IPS DF 6.9 (cell line): ENCODE measurements at places on chromosomes 2 and 18.

DNA sequence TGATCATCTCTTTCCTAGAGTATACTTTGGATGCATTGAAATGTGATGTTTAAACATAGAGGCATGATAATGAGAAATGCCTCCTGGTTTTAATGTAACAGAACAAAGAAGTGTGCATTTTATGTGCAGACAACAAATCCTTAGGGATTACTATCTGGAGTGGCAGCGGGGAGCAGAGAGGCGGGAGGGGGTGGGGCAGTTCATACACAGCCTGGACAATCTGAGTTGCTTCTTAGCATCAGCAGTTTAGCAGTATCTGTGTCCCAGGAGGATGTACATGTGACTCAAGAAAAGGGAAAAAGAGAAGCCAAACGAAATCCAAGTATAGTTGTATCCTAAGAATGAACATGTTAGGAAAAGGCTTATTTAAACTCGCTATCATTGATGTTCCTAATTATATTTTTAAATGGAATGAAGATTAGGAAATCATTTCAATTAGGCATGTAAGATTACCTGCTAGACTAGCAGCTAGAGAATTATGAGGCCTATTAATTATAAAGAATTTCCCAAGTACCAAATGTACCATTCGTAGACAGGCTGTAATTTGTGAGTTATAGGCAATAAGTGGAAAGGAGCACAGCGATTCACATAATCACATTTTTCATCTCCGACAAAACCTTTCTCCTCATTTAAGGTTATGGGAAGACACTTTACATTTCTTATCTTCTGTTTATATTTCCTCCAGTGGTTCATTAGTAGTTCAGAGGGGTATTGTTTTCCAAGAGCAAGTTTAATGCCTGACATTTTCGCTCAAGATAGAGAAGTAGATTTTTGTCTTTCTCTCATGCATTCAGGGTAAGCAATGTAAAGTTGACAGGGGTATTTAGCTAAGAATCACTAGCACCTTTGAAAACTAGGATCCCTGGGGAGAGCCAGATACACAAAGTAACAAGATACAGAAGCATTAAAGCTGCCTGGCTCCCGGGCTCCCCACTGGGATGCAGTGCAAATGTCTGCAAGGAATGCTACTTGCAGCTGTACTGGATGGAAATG, 141.3 kb upstream of the NOSTRIN start:
- H3K4me1 ChIP-seq: no peaks in the 10 kb centered on the region; the same call in none of the 2 replicates
- no peaks in the 10 kb centered on the region for H3K36me3 ChIP-seq
- no peak overlapping the region for H3K4me3 ChIP-seq
- no peak for DNase-seq
- H3K27ac ChIP-seq: no peak overlapping the region

DNA sequence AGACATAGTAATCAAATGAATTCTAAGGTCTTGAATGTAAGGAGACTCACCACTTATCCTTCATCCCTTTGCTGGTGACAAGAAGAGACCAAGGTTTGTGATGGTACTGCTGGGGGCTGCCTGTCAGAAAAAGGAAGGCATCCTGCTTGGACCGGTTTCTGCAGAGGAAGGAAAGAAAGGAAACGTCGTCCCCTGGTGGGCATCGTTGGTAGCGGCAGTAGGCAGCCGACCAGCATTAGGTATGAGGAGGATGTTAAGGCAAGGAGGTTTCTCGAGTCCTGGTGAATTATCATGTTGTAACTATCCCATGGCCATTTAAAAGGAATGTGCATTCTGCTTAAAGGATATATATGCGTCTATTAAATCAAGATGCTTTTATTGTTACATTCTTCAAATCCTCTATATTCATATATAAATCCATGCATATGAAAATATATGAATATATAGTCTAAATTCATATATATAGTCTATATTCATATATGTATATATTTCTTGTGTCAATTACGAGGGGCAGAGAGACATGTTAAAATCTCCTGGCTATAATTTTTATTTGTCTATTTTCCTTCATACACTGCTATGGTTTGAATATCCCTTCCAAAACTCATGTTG, 94.4 kb upstream of the TGFA start:
- no peak overlapping the region for H3K27ac ChIP-seq
- H3K36me3 ChIP-seq: no peaks in the 10 kb centered on the region
- peak; percentile 64 for DNase-seq
- no peaks in the 10 kb centered on the region for H3K27me3 ChIP-seq
- no peak overlapping the region for H3K4me3 ChIP-seq
- peaks cover 1% of the 10 kb centered on the region; the same call in 1 of the 2 replicates for H3K4me1 ChIP-seq

DNA sequence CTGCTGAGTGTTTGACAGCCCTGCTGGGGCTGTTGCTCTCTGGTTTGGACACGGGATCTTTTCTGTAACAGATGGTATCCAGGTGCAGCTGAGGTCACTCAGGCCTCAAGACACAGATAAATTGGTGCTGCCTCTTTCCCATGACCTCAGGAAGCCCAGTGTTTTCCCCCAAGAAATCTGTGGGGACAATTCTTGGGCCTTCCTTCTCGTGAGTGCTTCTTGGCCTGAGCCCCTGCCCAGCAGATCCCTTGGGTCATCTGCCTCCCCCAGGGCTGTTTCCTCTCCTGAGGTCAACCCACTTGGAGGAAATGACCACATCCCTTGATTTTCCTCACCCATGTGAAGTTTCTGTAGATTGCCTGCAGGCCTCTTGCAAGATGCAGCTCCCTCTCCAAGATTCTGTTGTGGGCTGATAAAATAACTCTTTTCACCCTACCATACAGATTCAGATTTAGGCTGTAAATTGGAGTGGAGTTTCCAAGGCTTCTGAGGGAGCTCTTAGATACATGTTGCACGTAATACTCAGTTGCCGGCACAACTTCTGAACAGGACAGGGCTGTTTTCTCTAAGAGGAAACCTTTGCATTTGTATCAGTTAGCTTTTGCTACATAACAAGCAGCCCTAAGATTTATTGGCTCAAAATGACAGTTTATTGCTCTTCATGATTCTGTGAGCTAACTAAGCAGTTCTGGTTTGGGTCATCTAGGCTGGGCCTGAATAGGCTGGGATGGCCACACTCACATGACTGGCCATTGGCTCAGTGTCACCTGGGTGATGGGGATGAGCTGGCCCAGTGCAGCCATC, 13.1 kb downstream of the ZAP70 start:
- no peaks in the 10 kb centered on the region; the same call in 1 of the 2 replicates for H3K36me3 ChIP-seq
- H3K4me3 ChIP-seq: no peak overlapping the region
- H3K27ac ChIP-seq: no peak overlapping the region
- no peaks in the 10 kb centered on the region for H3K27me3 ChIP-seq

- H3K4me3 ChIP-seq: no peak overlapping the region
- DNase-seq: no peak
- no peak overlapping the region for H3K27ac ChIP-seq
Measured at GRCh38 chr2:64085936-64086335, 58.3 kb downstream of the PELI1 start.

DNA sequence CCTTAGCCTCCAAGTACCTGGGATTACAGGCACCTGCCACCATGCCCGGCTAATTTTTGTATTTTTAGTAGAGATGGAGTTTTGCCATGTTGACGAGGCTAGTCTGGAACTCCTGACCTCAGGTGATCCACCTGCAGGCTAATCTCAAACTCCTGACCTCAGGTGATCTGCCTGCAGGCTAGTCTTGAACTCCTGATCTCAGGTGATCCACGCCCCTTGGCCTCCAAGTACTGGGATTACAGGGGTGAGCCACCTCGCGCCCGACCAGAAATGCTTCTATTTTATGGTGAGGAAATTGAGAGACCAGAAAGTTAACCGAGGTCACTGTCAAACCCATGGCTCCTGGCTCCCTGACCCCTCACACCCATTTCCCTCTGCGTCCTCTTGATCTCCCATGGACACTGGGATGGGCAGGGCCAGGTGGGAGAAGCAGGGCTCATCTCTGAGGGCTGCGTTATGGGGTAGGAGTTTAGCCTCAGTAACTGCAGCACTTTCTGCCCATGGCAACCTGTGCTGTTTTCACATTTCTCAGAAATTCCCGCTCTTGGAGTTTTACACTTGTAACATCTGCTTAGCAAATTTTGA, 210.0 kb downstream of the AGAP1 start:
- peaks cover 8% of the 10 kb centered on the region for H3K4me1 ChIP-seq
- DNase-seq: no peak
- no peak overlapping the region for H3K27ac ChIP-seq
- H3K27me3 ChIP-seq: no peaks in the 10 kb centered on the region
- no peaks in the 10 kb centered on the region for H3K36me3 ChIP-seq

DNA sequence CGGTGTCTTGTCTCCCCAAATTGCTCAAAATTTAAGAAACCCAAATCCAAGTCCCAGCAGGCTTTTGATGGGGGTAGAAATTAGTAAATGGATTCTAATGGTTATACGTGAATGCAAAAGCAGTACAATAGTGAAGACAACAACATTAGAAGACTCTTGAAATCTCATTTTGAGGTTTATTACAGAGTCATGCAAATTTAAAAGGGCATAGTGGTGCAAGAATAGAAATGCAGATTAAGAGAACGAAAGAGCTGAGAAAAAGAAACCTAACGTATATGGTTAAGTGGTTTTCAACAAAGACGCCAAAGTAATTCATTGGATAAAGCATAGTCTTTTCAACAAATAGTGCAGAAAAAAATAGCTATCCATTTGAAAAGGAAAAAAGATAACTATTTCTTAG, 33.2 kb upstream of the CXXC1 start:
- DNase-seq: no peak
- H3K4me3 ChIP-seq: no peak overlapping the region
- no peaks in the 10 kb centered on the region for H3K4me1 ChIP-seq
- no peaks in the 10 kb centered on the region for H3K36me3 ChIP-seq

- no peak for DNase-seq
- H3K4me3 ChIP-seq: no peak overlapping the region
- no peaks in the 10 kb centered on the region for H3K4me1 ChIP-seq
Measured at GRCh38 chr2:227335713-227336112, 10.7 kb downstream of the MFF start.

DNA sequence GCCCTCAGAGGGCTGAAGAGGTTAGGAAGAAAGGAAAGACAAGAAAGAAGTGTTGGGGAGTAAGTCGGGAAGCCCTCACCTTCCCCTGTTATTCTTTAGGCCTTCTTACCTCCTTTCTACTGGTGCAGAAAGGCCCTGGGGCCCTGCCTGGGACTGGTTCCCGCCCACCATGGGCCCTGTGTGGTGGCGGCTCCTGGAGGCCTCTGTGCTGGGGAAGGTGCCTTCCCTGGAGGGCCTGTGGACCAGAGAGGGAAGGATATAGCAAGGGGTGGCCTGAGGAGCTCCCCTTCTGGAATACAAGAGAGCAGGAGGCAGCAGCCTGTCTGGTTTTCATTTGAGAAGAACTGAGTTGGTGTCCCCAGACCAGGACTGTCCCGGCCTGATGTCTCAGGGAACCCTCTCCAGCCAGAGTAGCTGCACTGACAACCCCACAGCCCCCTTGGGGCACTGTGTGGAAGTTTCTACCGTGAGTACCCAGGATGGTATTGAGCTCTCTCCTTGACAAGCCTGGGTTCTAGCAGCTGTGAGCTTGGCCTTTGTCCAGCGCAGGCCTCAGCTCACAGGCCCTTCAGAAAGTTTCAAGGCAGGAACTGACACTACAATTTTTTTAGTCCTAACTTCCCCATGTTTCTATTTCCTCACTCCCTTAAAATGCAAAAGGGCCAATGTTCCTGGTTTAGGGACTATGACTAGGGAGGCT, 47.1 kb downstream of the EFR3B start:
- no peaks in the 10 kb centered on the region for H3K36me3 ChIP-seq
- no peak overlapping the region for H3K27ac ChIP-seq
- no peaks in the 10 kb centered on the region for H3K27me3 ChIP-seq

DNA sequence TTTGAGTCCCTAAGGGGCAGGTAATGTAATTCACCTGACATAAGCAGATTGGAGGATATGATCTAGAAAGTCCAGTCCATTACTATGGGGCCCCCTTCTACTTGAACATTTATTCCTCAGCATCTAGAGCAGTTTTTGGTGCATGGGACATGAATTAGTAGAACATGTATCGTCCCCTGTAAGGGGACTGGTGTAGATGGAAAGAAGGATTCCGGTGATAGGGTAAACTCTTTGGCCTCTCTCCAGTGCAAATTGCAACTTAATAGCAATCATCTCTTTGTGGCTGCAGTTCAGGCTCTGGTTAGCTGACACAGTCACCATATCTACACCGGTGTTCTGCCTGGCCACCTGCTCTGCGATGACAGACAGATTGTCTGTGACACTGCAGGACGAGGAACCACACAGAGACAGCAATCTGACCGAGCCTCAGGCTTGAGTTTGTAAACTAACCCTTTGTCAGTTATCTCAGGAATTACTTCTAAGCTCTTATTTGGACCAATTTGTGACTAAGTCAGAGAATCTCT, 6.4 kb upstream of the SLC8A1 start:
- H3K4me1 ChIP-seq: peaks cover under 1% of the 10 kb centered on the region; the same call in 1 of the 2 replicates
- DNase-seq: no peak
- no peaks in the 10 kb centered on the region for H3K27me3 ChIP-seq
- H3K36me3 ChIP-seq: no peaks in the 10 kb centered on the region

- no peak overlapping the region for H3K27ac ChIP-seq
- no peak overlapping the region for H3K4me3 ChIP-seq
- no peaks in the 10 kb centered on the region for H3K4me1 ChIP-seq
- peak; percentile 22 for DNase-seq
- no peaks in the 10 kb centered on the region for H3K36me3 ChIP-seq
- no peaks in the 10 kb centered on the region for H3K27me3 ChIP-seq
Measured at GRCh38 chr2:177983183-177983788, 89.3 kb downstream of the PDE11A start.

- no peaks in the 10 kb centered on the region for H3K36me3 ChIP-seq
- H3K27ac ChIP-seq: no peak overlapping the region
- peak overlapping the region; percentile 92; the same call in 1 of the 2 replicates for H3K4me3 ChIP-seq
- H3K4me1 ChIP-seq: peaks cover 3% of the 10 kb centered on the region; the same call in 1 of the 2 replicates
Measured at GRCh38 chr2:101696272-101697123, 1.0 kb upstream of the MAP4K4 start.

GRCh38 chr2:113253453-113253852, 25.3 kb downstream of the PAX8 start:
- H3K36me3 ChIP-seq: no peaks in the 10 kb centered on the region
- DNase-seq: no peak
- no peak overlapping the region for H3K4me3 ChIP-seq
- H3K27me3 ChIP-seq: no peaks in the 10 kb centered on the region
- H3K4me1 ChIP-seq: no peaks in the 10 kb centered on the region

- no peaks in the 10 kb centered on the region for H3K27me3 ChIP-seq
- H3K4me3 ChIP-seq: no peak overlapping the region
- no peaks in the 10 kb centered on the region for H3K36me3 ChIP-seq
- H3K4me1 ChIP-seq: peaks cover 3% of the 10 kb centered on the region; the same call in 1 of the 2 replicates
- no peak overlapping the region for H3K27ac ChIP-seq
Measured at GRCh38 chr2:9747396-9747795, 95.9 kb upstream of the TAF1B start.

GRCh38 chr18:48552130-48552529, 13.3 kb downstream of the CTIF start:
- no peak for DNase-seq
- no peaks in the 10 kb centered on the region for H3K4me1 ChIP-seq
- H3K36me3 ChIP-seq: no peaks in the 10 kb centered on the region

GRCh38 chr2:189618197-189618596, 37.6 kb upstream of the SLC40A1 start:
- no peak overlapping the region for H3K4me3 ChIP-seq
- no peak for DNase-seq
- no peak overlapping the region for H3K27ac ChIP-seq
- H3K4me1 ChIP-seq: no peaks in the 10 kb centered on the region
- H3K27me3 ChIP-seq: no peaks in the 10 kb centered on the region

GRCh38 chr2:112840068-112840445, 3.5 kb upstream of the IL1B start:
- H3K4me3 ChIP-seq: no peak overlapping the region
- H3K36me3 ChIP-seq: no peaks in the 10 kb centered on the region
- no peaks in the 10 kb centered on the region for H3K4me1 ChIP-seq
- no peaks in the 10 kb centered on the region for H3K27me3 ChIP-seq
- no peak overlapping the region for H3K27ac ChIP-seq

- H3K4me1 ChIP-seq: no peaks in the 10 kb centered on the region
- no peak for DNase-seq
- no peak overlapping the region for H3K27ac ChIP-seq
Measured at GRCh38 chr2:189679226-189679625, 4.8 kb downstream of the ANKAR start.
